ENCODE measurements at places on chromosomes 12 and 14.

DNA sequence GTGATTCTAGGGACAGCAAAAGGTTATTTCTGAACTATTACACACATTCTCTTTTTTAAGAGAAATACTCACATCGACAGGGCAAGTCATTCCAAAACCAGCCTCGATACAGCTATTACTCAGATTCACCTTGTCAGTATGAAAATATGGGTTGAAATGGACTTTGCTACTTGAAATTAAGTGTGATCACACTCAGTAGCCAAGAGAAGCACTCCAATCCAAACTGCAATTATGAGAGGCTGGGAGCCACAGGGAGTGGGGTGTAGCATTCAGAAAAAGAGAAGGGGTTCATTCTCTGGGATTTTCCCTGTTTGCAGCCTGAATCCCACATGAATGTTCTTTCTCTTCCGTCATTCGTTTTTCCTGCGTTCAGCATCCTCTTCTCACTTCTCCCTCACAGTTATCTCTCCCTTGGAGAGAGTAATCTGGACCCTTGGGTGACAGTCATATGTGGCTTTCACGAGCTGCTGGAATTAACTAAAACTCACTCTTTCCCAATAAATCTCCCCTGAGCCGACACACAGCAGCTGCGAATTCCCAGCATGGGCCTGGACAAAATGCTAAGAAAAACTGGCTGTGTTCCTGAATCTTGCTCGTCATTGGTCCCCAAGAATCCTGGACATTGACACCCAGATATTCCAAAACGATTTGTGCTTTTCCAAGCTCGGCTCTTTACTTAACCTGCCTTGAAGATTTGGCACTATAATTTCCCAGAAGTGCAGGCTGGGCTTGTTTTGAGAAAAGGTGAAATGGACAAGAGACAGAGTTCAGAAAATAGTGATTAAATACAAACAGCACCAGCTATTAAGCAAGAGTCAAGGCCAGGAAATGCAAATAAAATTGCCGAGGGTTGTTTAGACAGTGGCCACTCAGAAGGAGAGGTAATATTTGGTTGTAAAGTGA is 199.5 kb upstream of the PLEKHG7 start:
- DNase-seq = no peak

DNA sequence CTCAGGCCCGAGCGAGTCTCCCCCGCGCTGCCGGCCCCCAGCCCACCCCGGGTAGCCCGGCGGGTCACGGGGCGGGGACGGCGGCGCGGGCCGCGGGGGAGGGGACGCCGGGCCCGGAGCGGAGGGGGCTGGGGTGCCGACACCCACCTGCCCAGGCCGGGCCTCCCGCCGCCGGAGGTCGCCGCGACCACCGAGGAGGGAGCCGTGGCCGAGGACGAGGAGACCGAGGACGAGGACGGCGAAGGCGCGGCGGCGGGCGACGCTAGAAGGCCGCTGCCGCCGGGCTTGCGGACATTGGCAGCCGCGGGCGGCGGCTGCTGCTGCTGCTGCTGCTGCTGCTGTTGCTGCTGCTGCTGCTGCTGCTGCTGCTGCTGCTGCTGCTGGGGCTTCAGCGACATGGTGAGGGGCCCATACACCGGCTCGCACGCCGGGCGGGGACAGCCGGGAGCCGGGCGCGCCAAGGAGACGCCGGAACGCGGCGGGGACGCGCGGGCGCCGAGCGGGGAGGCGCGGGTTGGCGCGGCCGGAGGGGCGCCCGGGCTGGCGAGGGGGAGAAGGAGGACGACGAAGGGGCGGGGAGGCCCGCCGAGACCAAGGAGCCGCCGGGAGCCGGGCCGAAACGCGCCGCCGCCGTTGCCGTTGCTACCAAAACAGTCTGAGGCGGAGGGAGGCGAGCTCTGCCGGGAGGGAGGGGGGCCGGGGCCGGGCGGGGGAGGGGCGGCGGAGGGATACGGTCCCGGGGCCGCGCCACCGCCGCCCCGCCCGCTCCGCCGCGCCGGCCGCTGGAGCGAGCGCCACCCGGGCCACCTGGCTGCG is at the start of gene ATXN2:
Gene ATXN2, minus strand, starts transcription at position 679 of the 816 bp plus-strand sequence. Its CDS starts 281 bp downstream, at position 398.
- DNase-seq = peak; percentile 64

GRCh38 chr12:3571323-3571722 is 80.3 kb downstream of the PRMT8 start:
- no peak for DNase-seq

GRCh38 chr12:128745772-128746689 is 77.7 kb downstream of the SLC15A4 start:
- peak; percentile 13 for DNase-seq

GRCh38 chr12:38983117-38983571 is 77.8 kb upstream of the CPNE8 start:
- DNase-seq = no peak

GRCh38 chr12:1995205-1995896 is 8.9 kb downstream of the DCP1B start:
- no peak for DNase-seq

DNA sequence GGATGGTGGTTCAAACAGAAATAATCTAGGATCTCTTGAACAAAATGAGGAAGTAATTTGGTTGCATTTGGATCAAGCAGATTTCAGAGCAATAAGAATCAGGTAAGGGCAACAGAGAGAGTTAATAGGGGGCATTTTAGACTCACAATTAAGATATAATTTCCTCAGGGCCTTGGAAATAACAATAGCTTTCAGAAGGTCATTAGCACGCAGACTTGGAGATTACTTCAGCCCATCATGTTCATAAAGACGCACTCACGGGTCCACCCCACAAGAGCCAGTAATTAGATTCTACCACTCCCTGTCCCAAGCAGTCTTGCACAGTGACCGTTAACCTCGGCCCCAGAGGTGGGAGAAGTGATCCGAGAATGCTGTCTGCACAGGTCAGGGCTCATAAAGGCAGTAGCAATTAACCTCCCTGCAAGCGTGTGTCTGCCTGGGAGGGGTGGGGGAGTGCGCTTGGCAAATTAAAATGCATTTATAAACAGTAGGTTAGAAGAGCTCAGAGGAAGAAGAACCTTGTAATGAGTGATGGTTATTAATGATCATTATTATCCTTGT is 125.7 kb upstream of the CCDC196 start:
- DNase-seq = no peak

- DNase-seq = no peak
These were observed 104.5 kb downstream of the NT5DC3 start for GRCh38 chr12:103736572-103736971.

- DNase-seq = no peak
These were observed 105.2 kb downstream of the GARIN6 start for GRCh38 chr12:99752740-99753139.

DNA sequence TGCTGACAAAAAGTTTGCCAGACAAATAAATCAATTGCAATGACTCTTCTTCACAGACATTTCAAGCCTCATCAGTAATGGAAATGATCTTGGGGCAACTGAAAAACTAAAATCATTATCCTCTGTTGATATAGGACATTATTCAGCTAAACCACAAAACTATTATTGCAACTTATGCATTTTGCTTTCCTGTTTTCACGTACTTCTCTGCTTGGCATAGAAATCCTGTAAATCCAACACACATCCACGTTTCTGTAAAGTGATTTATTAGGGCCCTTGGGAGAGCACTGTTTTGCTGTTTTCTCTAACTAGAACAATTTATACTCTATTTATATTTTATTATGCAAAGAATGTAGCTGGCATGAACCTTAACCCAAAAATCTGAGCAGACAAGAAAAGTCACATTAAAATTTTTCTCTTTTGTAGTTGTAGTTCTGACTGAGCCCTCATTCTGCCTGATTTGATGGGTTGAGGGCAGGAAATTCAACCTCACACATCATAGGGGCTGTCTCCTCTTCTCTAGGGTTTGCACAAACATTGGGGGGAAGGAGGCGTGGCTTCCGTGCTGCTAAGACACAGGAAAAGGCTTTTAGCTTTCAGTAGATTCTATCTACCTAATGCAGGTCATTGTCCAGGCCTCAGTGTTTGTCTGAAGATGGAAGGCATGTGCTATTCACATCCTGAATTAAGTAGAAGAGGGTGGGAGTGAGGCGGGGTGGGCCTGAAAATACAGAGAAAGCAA is 11.5 kb upstream of the NUP107 start:
- DNase-seq = peak; percentile 71

GRCh38 chr14:51487848-51488247 is 163.9 kb upstream of the FRMD6 start:
- no peak for DNase-seq
